ENCODE measurements at places on chromosomes 12 and 14. TPM values are rescaled to one million over a fixed set of nuclear protein-coding genes. Genes with fewer than 3 reads are reported as not detected.

GRCh38 chr14:70098250-70098809 lies 90.4 kb downstream of the SLC8A3 start:
- no peak for DNase-seq

OR10A7 gene
- total RNA-seq, result not detected

SDR9C7 gene
- not detected for total RNA-seq

DHRS2 gene
- total RNA-seq, result 0.66 TPM

NOXRED1 gene
- not detected for total RNA-seq

DNA sequence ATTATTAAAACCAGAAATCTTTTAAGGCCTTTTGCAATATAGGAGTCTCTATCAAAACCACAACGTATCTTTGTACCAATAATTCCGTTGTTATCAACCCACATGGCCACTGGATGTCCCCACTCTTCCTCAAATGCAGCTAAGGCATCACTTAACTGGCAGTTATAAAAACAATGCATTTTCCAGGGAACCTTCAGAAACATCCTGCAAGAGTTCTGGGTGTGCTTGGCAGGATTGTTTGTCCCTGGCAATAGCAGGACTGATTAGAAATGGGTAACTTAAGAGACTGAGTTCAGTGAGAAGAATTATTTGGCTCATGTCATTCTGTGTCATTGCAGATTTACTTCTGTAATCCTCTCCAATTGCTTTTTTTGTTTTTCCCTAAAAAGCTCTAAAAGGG lies 112.0 kb downstream of the SLC15A5 start:
- DNase-seq, result peak; percentile 39

DNA sequence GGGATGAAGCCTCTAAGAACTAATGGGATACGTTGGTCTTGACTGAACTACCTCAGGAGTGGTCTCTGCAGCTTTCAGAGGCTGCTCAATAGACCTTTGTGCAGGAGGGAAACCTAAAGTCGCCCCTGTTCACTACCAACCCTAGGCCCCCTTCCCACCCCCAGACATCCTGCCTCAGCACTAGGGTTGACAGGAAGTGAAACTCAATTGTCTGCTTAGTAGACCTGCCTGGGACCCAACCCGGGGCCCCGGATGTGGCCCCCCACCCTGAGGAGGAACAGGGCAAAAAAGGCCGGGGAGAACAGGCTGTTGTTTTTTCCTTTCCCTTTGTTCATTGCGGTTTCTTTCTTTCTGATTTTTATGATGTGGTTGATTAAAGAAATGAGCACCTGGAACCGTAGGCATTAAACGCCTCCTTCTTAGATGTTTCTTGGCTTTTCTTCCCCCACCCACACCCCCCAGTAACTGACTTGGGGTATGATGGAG lies 1.6 kb upstream of the DGKA start:
- no peak for DNase-seq

- no peak for DNase-seq
These were observed 58.9 kb downstream of the ANAPC7 start for GRCh38 chr12:110344657-110345056.

DNA sequence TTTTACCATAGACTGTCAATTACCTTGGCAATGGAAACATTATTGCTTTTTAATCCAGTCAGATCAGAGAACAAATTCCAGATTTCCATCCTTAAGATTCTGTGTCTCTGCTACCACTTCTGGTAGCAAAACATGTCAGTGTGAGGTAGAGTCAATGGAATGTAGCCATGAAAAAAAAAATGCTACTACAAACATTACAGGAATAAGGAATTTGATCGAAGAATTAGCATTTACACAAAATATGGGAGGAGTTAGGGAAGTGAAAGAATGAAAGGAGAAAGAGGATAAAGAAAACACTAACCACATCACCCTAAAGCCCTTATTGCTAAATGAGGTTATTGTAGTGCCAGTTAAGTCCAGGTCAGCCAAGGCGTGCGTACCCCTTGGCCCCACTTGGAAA lies 9.2 kb downstream of the MED21 start:
- DNase-seq, result no peak

- DNase-seq, result no peak
These were observed 559 bp upstream of the RFC5 start for GRCh38 chr12:118015944-118016343.

DNA sequence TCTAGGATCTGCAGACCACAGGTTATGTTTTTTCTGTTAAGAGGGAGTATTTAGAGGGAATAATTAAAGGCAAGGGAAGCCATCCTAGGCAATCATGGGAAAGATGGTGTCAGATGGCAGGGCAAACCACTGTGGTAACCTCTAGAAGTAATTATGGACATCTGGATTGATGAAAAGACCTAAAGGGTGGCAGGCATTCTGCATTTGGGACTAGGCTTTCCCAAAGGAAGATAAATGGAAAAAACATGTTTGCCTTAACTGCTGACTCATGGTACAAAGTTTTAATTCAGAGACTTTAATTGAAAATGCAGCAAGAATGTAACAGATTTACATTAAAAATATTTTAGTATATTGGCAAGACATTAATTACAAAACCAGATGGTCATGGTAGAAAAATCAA lies 88.1 kb downstream of the TMEM30B start:
- DNase-seq, result no peak

- peak; percentile 78 for DNase-seq
These were observed 26.5 kb downstream of the BMP4 start for GRCh38 chr14:53929871-53930715.
